T-helper 17 cell (primary cell): ENCODE measurements at places on chromosomes 13 and 19.

GRCh38 chr19:31220540-31220939 lies 128.7 kb downstream of the TSHZ3 start:
- DNase-seq = no peak
- no peak overlapping the region for H3K4me3 ChIP-seq
- peaks cover 4% of the 10 kb centered on the region for H3K4me1 ChIP-seq
- H3K27me3 ChIP-seq = no peaks in the 10 kb centered on the region
- H3K27ac ChIP-seq = no peak overlapping the region

- H3K27ac ChIP-seq = no peak overlapping the region
- H3K27me3 ChIP-seq = no peaks in the 10 kb centered on the region
- peaks cover 3% of the 10 kb centered on the region for H3K36me3 ChIP-seq
These were observed 20.9 kb downstream of the C19orf44 start for GRCh38 chr19:16516923-16517610.

GRCh38 chr13:83214452-83214851 lies 667.8 kb downstream of the SLITRK1 start:
- no peaks in the 10 kb centered on the region for H3K27me3 ChIP-seq
- H3K27ac ChIP-seq = no peak overlapping the region
- H3K4me3 ChIP-seq = no peak overlapping the region
- H3K4me1 ChIP-seq = no peaks in the 10 kb centered on the region
- H3K36me3 ChIP-seq = no peaks in the 10 kb centered on the region
- DNase-seq = no peak

DNA sequence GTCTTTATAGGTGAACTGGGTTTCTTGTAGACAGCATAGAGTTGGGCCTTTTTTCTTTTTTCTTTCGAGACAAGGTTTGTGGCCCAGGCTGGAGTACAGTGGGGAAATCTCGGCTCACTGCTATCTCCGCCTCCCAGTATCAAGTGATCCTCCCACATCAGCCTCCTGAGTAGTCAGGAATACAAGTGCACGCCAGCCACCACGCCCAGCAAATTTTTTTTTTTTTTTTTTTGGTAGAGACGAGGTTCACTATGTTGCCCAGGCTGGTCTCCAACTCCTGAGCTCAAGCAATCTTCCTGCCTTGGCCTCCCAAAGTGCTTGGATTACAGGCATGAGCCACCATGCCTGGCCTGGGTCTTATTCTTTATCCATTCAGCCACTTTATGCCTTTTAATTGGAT lies 5.1 kb upstream of the CALM3 start:
- no peaks in the 10 kb centered on the region for H3K27me3 ChIP-seq
- H3K27ac ChIP-seq = no peak overlapping the region
- H3K4me3 ChIP-seq = no peak overlapping the region
- H3K36me3 ChIP-seq = peaks cover 3% of the 10 kb centered on the region
- peaks cover 10% of the 10 kb centered on the region for H3K4me1 ChIP-seq
- DNase-seq = no peak

GRCh38 chr13:94544922-94545321 lies 51.0 kb downstream of the TGDS start:
- DNase-seq = no peak
- H3K4me1 ChIP-seq = peaks cover 24% of the 10 kb centered on the region
- no peaks in the 10 kb centered on the region for H3K27me3 ChIP-seq

DNA sequence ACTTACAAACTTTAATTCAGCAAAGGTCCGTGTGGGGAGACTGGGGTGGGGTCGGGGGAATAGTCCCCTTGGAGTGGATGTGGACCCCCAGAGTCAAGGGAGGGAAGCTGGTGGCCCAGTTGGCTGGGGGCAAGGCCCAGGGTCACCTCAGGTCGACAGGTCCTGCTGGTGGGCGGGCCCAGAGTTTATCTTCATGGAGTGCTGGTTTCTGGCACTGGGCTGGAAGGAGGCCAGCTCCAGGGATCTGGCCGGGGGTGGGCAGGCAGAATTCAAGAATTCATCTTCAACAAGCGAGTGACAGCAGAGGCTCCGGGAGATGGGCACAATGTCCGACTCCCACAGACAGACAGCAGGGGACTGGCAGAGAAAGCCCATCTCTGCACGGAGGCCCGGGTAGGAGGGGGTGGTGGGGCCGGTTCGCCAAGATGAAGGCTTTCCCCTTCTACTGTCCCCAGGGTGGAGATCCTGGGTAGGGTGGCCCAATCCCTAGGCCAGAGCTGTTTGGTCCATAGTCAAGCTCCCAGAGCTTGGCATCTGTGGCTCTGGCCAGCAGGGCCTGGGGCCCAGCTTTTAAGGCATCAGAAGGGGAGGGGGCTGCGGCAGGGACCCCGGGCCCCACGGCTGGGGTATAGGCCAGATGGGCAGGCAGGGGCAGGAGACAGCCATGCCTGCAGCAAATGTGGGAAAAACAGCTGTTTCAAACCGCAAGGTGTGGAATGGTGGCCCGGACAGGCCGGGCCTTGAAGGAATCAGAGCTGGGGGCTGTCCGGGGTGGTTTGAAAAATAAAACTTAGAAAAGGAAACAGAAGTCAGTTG lies 622 bp upstream of the FDX2 start:
- peaks cover 6% of the 10 kb centered on the region for H3K36me3 ChIP-seq
- peak overlapping the region; percentile 92 for H3K27ac ChIP-seq
- no peaks in the 10 kb centered on the region for H3K27me3 ChIP-seq
- H3K4me1 ChIP-seq = peaks cover 15% of the 10 kb centered on the region
- H3K4me3 ChIP-seq = peak overlapping the region; percentile 92
- no peak for DNase-seq
